ENCODE measurements at places on chromosomes 16 and 17.

- no peak for DNase-seq
Observed at GRCh38 chr16:83721676-83722075, 86.1 kb upstream of the HSBP1 start.

- no peak for DNase-seq
Observed at GRCh38 chr17:6343736-6344135, 91.2 kb downstream of the AIPL1 start.

GRCh38 chr17:61385577-61386236 lies 13.9 kb upstream of the TBX2 start:
- no peak for DNase-seq

DNA sequence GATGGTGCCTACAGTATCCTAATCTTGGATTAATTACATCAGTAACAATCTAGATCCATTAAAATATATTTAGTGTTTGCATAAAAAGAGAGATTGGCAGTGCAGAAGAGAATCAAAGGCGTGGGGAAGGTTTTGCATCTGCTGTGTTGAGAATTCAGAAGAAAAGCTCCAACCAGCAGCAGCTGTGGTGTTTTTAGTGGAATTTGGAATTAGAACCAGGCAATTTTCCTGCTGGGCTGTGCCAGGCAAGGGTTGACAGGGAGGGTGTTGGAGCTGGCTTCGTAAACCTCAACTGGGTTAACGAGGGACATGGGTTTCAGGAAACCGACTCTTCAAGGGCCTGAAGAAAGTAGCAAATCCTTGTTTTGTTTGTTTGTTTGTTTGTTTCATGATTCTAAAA lies 107.8 kb upstream of the WSCD1 start:
- no peak for DNase-seq

- no peak for DNase-seq
Observed at GRCh38 chr17:37735165-37735564, 9.7 kb downstream of the HNF1B start.

DNA sequence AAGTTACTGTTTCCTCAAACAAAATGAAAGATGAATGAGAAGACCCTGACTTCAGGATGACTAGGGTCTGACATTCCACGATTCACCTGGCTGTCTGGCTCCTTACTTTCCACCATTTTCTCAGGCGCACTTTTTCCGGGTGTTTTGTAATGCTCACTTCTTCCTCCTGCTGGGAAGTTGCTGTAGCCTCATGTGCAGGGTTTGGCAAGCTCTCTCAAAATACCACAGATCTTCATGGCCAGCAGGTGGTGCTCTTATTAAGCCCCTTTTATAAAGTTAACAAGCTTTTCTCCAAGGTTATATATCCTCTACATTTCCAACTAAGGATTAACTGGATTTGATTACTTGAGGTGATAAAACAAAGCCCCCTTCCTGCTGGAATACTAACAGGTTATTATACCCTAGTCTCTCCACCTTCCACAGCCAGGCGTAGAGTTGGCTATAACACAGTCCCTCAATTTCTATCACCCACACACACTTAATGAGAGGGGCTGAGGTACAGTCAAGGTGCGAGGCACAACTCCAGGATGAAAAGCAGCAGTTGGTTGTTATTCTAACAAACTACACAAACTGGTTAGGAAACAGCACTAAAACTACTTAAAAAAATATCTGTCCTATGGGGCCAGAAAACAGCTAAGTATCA lies 45.4 kb downstream of the STH start:
- DNase-seq, result peak; percentile 38

- DNase-seq, result no peak
Observed at GRCh38 chr17:50663812-50664374, 29.2 kb downstream of the ABCC3 start.

DNA sequence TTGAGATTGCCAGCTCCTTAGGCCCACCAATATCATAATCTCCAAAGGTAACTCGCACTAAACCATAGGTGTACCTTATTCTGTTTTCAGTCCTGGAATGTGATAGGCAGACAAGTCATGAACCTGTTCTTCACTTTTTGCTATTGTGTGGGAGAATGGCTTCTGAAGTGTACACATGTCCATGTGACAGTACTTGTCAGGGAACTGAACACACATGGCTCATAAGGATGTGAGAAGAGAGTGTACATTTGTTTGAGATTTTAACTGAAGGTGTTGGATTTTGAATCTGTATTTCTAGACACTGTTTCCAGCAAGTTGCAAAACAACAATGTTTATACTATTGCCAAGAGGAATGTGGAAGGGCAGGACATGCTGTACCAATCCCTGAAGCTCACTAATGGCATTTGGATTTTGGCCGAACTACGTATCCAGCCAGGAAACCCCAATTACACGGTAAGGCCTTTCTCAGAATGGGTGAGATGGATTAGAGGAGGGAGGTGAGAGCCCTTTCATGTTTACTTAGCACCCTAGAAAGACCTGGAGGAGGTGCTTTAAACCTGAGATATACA lies 14.5 kb upstream of the RASL10B start:
- no peak for DNase-seq

DNA sequence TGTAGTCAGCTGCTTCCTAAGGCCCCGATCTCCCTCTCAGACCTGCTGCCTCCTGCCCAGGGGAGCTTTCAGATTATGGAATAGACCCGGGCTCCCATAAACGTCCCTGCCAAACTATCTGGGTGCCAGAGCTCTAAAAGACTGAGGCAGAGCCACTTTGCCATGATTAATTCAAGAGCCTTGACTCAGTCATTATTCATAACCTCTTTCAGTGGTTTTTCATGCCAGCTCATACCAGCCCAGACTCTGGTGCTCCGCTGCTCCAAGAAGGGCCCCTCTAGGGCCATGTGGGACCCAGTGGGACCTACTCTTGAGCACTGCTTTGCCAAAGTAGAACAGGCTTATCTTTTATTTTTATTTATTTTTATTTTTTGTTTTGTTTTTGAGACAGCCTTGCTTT lies 23.9 kb downstream of the DNAI2 start:
- DNase-seq, result no peak

DNA sequence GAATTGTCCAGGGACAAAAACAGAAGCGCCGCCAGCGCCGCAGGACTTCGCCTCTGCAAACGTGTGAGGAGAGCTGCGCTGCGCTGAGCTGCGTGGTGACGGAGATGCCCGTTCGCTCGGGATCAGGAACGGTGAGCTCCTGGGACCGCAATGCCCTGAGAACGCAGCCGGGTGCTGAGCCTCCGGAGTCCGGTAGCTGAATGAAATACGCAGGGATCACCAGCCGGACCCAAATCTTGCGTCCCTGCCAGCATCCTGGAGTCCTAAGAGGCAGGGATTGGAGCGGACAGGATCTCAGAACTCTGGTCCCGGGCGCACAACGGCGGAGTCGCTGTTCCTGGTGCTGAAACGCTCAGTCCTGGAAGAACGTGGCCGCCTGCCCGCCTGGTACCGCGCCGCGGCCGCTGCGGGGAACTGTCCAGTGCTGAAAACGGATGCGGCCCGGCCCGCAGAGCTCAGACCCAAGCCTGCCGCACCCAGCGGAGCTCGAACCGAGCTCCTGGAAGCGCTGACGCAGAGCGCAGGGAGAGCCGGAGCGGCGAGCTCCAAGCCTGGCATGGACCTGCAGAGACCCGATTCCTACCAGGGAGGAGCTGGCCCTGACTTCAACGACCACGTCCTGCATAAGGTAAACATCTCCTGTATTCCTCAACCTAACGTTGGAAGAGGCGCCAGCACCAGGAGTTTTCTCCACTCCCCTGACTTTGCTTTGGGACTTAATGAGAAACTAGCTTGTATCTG lies 41.5 kb downstream of the CD300LF start:
- DNase-seq, result peak; percentile 63

- DNase-seq, result no peak
Observed at GRCh38 chr17:55433029-55433628, 11.5 kb upstream of the MMD start.

DNA sequence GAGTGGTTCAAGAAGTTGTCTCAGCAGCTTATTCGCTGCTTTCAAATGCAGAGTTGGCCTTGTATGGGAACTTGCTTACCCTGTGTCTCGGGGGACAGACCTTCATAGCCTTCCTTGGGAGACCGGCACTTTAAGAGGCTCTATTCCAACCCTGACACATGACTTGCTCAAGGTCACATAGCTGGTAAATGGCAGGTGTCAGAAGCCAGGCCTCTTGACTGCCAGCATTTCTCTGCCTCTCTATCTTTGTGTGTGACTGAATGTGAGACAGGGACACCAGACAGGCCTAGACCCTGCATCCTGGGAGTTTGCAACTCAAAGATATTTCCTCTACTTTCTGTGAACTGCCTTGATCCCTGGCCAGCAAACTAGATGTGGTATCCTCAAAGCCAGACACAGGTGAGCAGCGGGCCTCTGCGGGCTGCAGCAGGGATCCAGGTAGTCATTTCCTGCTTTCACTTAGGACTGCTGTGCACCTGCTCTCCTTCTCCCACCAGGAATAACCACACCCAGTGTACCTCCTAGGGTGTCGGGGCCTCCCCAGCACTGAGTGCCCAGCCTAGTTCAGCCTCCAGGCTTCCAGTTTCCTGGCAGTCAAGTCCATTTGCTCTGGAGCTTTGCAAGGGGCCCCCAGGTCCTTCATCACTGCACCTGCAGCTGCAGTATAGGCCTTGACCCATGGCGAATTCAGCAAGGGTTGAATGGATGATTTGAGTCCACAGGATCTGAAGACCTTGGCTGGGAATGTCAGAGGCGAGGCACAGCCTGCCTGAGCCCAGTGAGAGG lies 116.6 kb upstream of the TNRC6C start:
- no peak for DNase-seq

- DNase-seq, result no peak
Observed at GRCh38 chr17:3802461-3803307, 1.7 kb upstream of the ITGAE start.

- DNase-seq, result no peak
Observed at GRCh38 chr16:76121636-76122035, 155.6 kb upstream of the CNTNAP4 start.

DNA sequence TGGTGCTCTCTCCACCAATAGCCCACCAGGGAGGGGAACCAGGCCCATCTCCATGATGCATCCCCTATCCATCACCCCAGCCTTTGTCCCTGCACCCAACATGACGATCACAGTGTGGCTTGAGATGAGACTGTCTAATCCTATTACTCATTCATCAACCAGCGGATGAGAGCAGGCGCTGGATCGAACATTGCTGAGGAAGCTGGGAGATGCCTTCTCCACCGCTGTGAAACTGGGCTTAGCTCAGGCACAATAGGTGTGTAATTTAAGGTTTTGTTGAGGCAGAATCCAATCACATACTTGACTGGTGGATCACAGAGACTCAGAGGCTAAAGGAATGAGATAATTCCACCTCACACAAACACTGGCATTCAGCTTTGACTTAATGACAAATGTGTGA lies 64.6 kb upstream of the IRX3 start:
- no peak for DNase-seq

GRCh38 chr17:68800751-68801150 lies 154.4 kb downstream of the ABCA8 start:
- DNase-seq, result no peak

DNA sequence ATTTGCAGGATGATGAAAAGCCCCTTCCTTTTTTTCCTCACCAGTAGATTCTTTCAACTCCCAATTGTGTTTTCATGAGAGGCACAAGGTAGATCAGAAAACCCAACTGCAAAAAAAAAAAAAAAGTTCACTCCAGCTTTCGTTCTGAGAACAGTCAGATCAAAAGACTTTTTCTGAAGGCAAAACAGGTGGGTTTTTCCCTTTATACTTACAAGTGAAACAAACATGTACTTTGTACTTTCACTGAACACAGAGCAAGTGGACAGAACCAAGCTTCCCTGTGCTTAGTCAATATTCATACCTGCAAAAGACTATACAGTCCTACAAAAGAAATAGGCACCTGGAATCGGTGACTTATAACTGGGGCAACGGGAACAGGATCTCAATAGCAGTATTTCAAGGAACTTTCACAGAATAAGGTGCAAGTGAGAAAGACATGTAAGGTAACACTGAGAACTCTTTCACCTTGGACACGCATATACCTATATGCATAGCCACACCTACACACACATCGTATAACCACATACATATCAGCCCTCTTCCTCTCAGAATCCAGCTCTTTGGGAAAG lies 54.1 kb downstream of the TOX3 start:
- DNase-seq, result no peak

- no peak for DNase-seq
Observed at GRCh38 chr16:57540387-57540786, 2.1 kb upstream of the ADGRG5 start.

- no peak for DNase-seq
Observed at GRCh38 chr16:84879569-84880487, 60.0 kb downstream of the CRISPLD2 start.

DNA sequence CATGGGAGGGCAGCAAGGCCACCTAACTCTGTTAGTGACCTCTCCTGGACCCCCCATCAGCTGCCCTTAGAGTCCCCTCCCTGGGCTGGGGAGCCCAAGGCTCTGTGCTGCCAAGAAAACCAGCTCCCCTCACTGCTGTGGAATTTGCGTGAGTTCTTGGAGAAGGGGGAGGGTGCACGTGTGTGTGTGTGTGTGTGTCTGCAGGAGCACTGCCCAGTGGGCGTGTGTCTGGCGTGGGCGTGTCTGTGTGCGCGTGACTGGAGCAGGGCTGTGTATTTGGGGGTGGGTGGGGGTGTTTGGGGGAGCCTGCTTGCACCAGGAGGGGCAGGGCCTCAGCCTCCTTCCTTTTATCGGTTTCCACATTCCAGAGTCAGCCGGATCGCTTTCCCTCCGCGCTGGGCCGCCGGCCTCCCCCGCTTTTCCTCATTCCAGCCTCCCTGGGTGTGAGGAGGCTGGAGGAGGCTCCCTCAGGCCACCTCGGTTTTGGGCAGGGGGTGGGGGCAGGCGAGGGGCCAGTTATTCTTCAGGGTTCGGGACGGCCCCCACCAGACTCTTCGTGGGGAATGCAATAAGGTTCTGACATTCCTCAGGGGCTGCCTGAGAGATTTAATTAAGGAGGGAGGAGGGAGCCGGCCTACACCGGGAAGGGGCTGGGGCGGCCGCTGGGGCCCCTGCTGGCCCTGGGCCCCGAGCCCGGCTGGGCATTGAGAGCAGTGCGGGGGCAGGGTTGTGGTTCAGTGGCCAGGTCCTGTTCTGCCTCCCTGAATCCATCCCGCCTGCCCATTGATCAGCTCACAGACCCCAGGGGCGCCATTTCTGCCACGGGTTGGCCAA lies 2.5 kb downstream of the VASN start:
- DNase-seq, result no peak

- no peak for DNase-seq
Observed at GRCh38 chr17:956905-957304, 22.7 kb downstream of the NXN start.

DNA sequence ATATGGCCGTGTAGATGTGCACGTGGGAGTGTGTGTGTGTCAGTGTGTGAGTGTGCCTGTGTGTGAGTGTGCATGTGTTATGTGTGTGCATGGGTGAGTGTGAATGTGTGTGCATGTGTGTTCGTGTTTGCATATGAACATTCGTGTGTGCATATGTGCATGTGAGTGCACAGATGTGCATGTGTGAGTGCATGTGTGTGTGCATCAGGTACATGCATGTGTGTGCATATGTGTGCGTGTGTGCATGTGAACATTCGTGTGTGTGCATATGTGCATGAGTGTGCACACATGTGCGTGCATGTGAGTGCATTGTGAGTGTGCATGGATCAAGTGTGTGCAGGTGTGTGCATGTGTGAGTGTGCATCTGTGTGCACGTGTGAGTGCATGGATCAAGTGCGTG lies 2.5 kb upstream of the TPSAB1 start:
- no peak for DNase-seq

Measured in activated T-cell treated with anti-CD3 and anti-CD28 coated beads for 1 hour (primary cell).